ENCODE measurements at places on chromosomes 5 and 9.
A peak's percentile ranks its signal among the peaks of the same experiment; 100 is the strongest.

DNA sequence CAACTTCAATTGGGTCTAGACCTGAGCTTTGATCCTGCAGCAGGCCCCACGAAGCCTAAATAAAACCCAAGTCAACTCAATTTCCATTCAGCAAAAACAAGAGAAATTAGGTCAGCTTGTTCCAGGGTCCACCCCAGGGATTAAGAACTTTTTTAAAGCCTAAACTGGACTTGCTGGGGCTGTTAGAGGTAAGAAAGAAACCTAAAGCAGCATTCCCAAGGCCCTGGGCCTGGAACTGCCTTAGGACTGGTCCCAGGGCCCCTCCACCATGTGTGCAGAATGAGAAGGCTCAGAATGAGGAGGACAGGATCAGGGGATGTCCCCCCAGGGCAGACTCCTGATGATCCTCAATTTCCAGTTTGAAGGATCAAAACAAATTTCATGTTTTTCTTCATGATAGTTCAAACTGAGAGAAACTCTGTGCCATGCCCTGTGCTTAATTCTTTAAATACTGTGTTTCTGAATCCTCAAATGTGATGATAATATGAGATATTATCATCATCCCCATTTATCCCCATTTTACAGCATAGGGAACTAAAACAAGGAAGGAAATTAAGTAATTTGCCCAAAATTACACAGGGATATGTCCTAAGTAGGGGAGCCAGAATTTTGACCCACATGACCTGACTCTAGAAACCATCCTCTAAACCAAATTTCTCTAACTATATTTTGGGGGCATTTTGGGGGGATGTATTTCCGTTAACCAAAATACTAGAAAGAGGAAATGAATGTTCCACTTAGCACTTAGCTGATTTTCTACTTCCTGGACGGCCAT is 64.5 kb downstream of the DENND1A start:
- no peak for DNase-seq

GRCh38 chr5:83844449-83845068 is 123.9 kb upstream of the HAPLN1 start:
- no peak for DNase-seq

DNA sequence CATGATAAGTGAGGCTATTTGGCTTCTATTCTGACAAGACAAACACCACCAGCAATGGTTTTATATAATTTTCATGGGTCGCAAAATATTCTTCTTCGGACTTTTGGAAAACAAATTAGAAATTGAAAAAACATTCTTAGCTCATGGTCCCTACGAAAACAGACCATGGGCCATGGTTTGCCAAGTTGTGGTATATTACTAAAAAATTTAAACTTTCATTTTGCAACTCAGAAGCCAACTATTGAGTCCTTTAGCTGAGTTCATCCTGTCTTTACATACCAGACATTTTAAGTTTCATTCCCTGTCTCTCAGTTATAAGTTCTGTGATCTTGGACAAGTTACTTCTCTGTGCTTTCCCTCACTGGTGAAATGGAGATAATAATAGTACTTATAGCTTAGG is 198.1 kb downstream of the CSNK1G3 start:
- no peak for DNase-seq

DNA sequence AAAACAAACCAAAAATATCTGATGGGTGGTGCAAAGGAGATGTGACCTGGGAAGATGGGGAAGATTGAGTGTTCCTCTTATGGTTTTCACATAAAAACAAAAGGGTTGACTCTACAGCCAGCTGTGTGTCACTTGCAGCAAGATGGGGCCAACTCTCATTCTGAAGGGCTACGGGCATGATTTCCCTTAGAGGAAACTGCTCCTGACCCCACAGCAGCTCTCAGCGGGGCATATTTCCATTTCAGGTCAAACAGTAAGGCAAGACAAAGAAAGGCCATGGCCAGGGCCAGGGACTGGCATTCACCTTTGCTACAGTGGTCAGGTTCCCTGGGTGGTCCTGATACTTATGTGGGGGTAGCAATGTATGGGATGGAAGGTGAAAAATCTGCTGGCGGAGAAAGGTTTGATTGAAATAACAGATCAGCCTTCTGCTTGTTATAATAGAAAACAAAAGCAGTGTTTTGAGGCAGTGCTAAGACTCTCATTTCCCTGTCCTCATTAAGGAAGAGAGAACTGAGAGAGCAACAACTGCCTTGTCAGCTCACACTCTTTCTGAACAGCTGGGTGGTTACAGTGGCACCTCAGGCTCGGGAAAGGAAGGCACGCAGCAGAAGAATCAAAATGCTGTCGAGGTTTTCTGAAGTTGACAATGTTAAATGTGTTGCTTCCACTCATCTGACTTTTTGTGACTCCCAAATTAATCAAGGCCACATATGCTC is 120.7 kb upstream of the PCA3 start:
- peak; percentile 12 for DNase-seq

DNA sequence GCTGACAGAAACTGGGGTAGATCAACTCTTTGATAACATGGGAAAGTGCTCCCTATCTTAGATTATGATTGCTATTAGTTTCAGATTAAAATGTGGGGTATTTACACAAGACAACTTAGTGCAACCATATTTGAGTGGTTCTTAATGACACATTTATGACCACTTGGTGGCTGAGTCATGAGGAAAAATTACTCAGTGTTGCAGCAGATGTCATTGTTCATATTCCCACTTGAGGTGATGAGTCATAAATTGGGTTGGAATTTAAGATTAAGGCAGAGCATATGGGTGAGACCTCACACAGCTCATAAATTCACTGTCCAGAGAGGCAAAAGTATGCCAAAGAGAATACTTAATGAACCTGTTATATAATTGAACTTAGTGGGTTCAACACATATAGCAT is 408.3 kb downstream of the DMRT2 start:
- no peak for DNase-seq

DNA sequence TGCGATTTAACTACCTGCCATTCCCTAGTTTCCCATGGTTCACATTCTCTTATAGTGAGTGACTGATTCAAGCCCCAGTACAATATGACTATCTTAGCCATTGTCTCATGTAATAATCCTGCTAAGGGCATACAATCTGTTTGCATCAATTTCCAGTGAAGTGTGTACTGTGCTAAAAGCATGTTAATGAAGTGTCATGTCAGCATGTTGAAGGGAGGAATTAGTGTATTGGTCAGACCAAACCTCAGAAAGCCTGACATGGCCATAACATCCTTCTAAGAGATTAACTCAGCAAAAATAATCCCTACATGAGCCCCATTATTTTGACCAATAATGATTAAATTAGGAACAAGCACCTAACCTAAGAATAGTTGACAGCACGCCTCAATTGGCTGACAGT is 442.4 kb downstream of the ENC1 start:
- no peak for DNase-seq

DNA sequence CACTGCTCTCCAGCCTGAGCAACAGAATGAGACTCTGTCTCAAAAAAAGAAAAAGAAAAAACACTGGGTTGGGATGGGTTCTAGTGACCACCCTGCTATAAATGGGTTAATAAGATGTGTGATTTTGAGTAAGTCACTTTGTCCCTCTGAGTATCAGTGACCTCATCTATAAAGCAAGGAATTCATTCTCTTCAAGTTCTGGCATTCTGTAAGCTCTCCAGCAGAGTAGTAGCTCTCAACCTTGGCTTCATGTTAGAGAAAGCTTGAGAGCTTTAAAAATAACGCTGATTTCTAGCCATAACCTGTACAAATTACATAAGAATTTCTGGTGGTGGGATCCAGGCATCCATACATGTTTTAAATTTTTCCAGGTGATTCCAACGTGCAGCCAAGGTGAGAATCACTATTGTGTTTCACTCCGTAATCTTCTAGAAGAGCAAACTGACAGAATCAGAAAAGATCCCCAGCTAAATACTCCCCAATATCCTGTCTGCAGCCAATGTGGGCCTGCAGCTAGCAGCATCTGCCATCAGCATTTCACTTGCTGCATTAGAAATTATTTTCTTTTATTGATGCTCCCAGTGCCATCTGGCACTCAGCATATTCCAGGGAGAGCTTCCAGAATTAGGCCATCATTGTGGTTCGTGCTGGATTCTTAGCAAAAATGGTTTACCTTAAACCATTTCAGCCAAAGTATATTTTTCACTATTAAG is 109.4 kb downstream of the FEM1C start:
- DNase-seq: no peak

DNA sequence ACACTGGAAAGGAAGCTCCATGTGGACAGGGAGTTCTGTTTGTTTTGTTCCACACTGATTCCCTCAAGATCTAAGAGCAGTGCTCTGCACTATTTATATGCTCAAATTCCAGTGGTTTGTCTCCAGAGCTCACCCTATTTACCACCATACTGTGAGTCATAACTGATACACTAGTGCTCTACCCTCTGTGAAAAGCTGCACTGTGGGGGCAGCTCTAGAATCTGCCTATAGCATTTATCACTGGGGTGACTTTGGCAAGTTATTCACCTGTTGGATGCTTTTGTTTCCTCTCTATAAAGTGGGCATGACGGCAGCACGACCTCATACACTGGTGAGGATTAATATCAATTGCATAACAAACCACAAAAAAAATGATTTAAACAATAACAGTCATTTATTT is 307.8 kb downstream of the NR2F1-AS1 start:
- DNase-seq: no peak

- DNase-seq: no peak
Observed at GRCh38 chr5:159040181-159040580, 59.5 kb downstream of the EBF1 start.

DNA sequence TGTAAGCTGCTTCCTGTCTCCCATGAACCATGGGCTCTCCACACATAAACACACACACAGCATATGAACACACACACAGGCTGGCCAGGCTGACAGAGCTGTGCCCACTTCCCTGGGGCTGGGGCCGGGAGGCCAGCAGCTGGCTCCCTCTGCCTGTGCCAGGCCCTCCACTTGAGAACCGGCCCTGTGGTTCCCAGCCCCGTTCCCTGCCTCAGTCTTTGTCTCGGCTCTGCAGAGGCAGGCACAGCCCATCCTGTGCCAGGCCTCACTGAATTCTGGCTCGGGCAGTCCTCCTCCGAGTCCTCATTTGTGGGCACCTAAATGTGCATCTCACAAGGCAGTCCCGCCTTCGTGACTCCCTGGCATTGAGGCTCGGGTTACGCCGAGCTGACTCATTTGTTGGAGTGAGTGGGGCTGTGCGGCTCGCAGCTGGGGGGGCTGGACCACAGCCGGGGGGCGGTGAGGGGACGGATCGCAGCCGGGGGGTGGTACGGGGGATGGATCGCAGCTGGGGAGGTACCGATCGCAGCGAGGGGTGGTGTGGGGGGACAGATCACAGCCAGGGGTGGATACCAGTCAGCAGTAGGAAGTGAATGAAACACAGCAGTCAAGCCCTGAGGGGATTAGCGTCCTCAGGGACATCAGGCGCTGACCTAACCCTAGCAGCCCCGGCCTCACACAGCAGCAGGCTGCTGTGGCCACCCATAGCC is 72.3 kb downstream of the PSMB7 start:
- peak; percentile 75 for DNase-seq

- no peak for DNase-seq
Observed at GRCh38 chr5:104080646-104081175, 518.1 kb upstream of the NUDT12 start.

DNA sequence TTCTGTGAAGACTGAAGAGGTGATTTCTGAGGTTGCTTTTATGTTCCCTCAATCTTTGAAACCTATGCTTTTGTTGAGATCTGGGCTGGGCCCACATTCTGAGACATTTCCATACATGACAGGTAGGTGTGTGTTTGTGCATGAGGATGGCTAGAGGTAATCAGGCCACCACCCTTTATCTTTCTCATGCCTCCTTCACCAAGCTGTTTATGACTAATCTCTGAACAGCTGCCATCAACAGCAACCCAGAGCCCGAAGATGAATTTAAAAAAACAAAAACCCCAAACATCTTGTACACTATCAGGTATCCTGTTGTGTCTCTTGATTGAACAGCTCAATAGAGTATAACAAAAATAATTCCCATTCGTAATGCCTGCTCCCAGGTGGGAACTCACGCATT is 12.6 kb upstream of the C5orf46 start:
- DNase-seq: no peak

- DNase-seq: no peak
Observed at GRCh38 chr5:167233507-167234220, 1057.8 kb upstream of the WWC1 start.

GRCh38 chr5:89034588-89034987 is 151.6 kb upstream of the MEF2C start:
- no peak for DNase-seq

DNA sequence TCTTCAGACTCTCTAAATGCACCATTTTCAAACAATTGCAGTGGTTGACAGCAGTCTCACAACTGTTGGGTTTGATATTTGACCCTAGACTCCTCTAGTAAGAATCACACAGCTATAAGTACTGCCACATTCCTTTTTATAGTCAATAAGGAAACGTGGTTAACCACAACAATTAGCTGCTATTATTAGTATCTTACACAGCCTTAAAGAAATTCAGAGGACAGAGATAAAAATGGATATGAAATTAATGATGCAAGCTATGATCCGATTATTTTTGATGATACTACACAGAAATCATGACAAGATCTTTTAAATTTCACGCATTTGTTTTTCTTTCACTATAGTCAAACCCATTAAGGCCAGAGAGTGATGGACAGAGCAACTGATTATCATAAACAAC is 288.6 kb upstream of the C9orf72 start:
- DNase-seq: no peak

DNA sequence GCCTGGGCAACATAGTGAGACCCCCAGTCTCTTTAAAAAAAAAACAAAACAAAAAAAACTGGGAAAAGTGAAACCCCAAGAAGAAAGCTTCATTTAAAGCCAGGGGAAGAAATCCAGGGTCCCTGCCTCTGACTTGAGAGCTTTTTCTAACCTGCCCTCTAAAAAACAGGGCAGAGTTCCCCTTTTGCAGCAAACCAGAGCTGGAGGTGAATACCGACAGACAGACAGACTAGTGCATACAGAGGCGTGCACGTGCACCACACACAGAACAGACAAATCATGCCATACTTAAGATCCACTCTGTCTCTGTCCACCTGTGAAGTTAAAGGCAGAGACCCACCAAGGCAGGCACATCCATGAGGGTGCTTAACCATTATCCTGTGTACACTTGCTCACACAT is 11.7 kb upstream of the AQP3 start:
- no peak for DNase-seq

DNA sequence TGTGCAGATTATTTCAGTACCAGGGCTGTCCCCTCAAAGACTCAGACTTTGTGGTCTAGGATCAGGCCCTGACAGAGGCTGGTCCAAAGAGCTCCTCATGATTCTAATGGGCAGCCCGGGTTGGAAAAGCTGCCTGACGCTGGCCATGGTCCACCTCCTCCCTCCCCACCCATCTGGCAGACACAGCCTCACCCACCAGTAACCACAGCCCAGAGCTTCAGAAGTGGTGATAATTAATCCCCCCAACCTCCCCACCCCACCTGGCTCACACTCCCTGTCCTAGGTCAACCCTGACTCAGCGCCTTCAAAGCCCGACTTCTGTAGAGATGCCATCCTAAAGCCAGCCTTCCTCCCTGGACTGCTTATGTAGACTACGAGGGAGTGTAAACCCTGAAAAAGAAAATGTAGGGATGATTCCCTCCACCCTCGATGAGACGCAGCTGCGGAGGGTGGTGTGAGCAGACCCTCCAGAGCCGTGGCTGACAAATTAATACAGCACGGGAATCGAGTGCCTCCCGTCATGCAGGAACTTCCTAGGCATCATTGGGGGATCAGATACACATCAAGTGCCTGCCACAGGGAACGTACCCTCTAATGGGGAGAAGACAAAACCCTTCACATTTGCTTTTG is 7.0 kb downstream of the UBE2QL1 start:
- no peak for DNase-seq

GRCh38 chr5:6311568-6312501 is 66.5 kb downstream of the MED10 start:
- peak; percentile 5 for DNase-seq

All from eye (tissue), 1 donor.